Activated CD8-positive, alpha-beta memory T cell treated with anti-CD3 and anti-CD28 coated beads, Interleukin-2, amount 50 U/mL, for 48 hours (primary cell): ENCODE measurements at places on chromosomes 6 and 20.

DNA sequence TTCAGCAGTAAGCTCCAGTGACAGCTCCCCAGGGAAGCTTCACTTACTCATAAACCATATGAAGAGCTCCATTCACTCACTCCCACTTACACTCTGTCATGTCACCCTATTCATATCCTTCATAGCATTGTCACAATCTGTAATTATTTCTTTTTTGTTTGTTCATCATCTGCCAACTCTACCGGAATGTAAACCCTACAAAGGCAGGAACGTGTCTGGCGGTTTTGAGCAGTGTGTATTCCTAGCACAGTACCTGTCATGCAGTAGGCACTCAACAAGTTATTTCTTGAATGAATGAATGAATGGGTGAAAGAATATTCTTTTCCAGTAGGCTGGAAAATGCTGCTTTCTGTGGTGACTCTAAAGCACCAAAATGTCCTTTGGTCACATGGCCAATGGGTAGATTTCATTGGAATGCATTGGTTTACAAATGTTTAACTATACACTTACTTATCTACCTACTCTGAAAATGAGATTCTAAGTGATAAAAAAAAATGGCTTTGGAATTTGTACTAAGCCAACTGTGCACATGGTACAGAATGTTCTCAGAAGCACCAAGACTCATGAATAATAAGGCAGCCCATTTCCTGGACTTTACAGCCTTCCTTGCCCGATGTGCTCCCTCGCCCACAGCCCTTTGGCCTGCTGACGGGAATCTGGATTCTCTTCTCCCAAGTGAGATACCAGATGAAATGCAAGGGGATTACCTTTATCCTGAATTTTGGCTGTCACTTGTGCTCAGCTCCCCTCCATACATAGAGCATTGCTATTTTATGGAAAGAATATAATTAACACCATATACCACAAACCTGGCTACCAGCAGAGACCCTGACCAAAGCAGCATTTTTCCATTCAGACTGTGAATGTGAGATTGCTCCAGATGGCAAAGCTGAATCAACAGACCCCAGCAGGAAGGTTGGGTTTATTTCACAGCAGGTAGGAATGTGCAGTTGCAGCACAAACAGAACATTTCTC, 273.3 kb downstream of the ALDH8A1 start:
- DNase-seq, result no peak

GRCh38 chr20:50857348-50857747, 62.5 kb downstream of the BCAS4 start:
- no peak for DNase-seq

DNA sequence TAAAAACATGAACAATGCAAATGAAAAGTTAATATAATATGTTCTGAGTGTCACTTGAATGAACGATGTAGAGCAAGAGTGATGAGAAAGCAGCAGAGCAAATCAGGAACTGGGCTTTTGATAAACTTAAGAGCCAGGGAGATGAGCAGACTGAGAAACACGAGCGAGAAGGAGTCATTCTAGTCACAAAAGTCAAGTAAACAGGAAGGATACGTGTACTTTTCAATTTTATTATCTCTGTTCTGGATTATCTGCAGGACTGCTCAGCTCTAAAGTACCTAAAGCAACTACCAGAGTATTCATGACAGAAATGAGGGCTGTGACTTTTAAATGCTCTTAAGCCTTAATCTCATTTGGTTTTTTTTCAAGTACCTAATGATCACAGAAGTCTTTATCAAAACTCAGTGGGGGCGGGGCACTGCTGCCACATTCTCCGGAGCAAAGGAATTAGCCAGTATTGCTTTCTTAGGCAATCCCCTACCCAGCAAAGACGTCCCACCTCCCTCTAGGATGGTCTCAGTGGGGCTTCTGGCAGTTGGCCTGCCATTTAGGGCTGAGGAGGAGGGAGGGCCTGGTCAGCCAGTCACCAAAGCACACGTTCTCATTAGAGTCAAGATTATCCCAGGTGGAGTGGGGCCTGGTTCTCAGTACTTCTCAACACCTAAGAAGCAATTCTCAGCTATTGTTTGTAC, 8.6 kb downstream of the MAN1A1 start:
- no peak for DNase-seq

GRCh38 chr20:46990596-46991104, 96.0 kb downstream of the EYA2 start:
- no peak for DNase-seq

DNA sequence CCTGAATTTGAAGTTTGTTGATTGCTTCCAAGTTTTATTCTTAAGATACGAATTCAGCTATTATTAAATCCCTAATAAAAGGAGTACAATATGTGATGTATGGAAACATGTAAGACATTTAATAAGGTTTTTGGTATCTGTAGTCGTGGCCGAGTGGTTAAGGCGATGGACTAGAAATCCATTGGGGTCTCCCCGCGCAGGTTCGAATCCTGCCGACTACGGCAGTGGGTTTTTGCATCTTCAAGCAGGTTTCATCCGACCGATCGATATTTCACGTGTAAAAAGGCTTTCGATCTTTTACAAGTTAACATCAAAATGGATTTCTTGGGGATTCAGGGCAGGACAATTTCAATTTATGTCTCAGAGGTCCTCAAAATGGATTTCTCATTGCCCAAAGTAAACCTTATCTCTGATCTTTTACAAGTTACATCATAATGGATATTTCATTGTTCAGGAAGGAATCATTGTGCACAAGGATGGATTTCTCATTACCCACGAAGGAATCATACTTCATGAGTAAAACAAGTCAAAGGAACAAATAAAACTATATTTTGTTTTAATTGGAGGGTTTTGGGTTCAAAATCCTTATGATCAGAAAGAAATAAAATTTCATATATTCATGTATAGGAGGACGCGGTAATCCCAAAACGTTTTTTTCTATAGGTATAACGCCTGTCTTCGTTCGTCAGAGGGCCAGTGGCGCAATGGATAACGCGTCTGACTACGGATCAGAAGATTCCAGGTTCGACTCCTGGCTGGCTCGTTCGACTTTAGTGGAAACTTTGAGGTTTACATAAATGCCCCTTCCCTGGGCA, 37.3 kb upstream of the BTN3A2 start:
- peak; percentile 91 for DNase-seq

GRCh38 chr6:108502832-108503231, 57.9 kb upstream of the FOXO3 start:
- no peak for DNase-seq

- DNase-seq, result peak; percentile 85
These were observed 155.4 kb downstream of the NRN1 start for GRCh38 chr6:5851261-5851757.

- DNase-seq, result no peak
These were observed 320.9 kb upstream of the SASH1 start for GRCh38 chr6:148021699-148022098.

GRCh38 chr6:122809001-122809400, 19.9 kb downstream of the SMPDL3A start:
- DNase-seq, result no peak

DNA sequence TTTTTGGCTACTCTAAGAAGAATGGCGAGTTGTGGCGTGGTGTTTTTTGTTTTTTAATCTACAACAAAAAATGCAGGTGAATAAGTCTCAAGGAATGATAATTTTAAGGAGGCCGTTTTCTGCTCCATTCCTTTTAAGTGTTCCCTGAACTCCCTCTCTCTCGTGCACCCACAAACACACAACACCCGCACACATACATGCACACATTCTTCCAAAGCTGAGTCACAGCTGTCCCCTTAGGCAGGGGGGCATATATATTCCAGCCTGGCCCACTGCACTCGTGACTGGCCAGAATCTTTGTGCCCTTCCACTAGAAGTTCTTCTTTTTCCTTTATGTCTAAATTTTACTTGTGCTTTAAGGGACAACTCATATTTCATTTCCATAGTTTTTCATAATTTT, 405.7 kb downstream of the LMBRD1 start:
- DNase-seq, result no peak

GRCh38 chr20:878511-879307, 37.4 kb downstream of the ANGPT4 start:
- DNase-seq, result no peak

DNA sequence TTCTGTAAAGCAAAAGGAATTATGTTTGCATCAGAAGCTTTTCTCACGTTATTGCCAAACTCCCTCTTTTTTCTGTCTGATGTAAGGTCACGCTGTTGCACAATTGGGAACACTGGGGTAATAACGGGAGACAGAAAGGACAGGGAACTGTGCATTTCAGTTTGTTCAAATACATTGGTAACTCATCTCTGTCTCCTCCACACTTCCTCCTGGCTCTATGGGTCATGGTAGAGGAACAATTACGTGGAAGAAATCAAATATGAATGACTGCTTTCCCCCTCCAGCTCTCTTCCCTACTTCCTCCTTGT, 132.2 kb upstream of the TNFAIP3 start:
- no peak for DNase-seq

DNA sequence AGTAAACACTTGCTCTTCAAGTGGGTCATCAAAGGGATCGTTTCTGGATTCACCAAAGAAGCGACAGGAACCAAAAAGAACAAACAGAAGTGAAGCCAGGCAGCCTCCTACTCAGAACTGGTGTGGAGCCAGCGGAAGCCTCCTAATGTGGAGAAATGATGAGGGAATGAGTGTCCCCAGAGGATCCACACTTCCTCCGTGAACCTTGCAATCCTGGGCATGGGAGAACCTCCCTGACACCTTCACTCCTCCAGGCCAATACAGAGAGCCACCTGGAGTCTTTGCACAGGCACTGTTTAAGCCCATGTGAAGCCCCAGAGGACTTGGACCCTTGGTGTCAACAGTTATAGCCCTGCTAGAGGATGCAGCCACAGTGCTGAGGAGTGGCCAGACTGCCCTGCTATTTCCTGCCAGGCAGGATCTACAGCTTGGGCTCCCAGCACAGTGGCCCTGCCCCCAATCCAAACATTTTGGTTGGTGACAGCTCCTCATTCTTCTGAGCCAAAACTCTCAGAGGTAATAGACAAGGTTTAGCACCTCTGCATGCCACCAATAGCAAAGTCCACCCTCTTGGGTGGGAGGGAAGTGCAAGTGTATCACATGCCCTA, 23.2 kb upstream of the SERINC1 start:
- DNase-seq, result no peak

DNA sequence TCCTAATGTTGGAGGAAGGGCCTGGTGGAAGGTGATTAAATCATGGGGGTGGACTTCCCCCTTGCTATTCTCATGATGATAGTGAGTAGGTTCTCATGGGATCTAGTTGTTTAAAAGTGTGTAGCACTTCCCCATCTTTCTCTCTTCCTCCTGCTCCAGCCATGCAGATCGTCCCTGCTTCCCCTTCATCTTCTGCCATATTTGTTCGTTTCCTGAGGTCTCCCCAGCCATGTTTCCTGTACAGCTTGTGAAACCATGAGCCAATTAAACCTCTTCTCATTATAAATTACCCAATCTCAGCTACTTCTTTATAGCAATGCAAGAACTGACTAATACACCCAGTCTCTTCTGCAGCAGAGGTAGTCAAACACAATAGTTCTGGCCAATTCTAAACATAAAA, 5.4 kb downstream of the EPM2A start:
- no peak for DNase-seq

DNA sequence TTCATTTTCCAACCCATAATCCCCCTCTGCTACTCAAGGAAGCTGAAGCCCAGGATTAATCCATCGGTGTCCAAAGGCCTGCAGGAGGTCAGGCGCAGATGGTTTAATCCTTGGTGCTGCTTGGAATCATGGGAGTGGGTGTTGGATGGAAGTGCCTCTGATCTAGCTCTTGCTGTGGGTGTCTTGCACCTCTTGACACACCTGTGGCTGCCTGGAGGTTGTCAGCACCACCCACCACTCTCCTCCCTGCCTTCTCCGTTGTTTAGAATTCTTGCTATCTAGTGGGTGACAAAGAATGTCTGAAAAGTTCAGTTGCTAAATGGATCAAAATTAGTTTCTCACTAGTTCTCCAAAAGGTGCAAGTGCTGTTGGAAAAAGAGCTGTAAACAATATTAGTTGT, 1074.4 kb upstream of the FLRT3 start:
- no peak for DNase-seq

DNA sequence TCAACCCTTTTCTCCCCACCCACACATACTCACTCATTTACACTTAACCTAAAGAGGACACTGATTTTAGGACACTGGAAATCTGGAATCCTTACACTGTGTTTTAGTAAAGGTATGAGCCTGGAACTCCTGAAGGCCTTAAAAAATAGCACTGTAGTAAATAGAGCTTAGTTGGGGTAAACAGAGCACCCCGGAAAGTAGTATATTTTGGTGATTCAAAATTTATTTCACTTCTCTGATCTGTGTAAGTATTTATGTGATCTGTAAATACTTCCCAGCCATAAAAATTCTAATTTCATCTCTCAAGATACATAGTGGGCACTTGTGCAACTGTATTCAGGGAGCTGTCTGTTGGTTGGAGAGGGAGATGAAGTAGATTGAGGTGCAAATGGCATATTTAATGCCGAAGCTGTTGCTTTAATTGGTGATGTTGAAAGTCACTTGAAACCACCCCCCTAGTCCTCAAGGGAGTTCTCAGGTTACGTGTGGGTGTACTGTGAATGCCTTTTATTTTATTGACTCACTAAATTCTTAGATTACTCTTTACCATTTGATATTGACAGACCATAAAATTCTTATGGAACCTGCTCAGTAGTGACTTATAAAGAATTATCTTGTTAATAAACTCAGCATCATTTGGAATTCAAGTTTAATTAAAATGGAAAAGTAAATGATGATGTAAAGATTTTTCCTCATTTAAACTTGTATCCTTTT, 154.9 kb downstream of the SOX4 start:
- no peak for DNase-seq

DNA sequence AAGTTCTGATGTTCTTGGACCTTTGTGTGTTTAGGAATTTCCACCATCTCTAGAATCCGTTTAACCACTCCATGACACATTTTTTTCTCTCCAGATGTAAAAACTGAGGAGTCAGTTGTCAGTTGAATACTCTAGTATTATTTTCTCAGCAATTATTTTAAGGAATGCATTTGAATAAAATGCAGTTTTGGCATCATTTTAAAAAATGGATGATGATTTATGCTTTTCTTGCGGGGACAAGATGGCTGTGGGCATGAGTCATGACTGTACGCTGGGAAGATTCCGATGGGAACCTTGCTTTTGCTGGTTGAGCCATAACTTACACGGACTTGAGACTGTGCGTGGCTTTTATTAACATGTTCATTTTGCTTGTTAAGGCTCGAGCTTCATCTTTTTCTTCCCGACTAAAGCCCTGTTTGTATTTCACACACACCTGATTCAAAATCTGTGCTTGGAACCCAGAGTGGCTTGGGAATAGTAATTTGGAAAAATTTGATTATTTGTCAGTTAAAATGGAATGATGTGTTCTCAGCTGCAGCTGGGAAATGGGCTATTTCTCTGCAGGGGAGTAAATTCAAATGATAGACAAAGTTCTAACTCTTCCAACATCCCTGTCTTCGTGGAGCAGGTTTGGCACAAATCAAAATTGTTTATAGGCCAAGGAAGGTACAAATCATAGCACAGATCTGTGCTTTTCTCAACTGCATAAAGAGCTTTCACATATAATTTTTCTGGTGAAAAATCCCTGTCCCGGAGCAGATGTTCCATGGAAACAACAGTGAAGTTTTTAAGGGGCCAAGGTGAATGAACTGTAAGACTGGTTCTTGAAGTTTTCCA, 470.5 kb upstream of the JAG1 start:
- DNase-seq, result no peak

DNA sequence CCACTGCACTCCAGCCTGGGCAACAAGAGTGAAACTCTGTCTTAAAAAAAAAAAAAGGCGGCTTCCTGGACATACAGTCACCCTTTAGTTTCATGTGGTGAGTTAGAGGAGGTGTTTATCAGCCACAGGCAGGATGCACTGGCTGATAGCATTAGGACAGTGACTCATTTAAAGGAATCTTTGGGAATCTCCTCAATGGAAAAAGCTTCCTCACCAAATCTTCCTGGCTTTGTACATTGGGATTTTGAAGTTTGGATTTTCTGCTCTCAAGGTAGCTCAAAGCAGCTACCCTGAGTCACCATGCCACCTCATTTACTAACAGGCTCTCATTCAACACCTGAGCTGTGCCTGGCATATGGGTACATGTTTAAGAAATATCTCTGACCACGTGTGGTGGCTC, 20.2 kb downstream of the PRPH2 start:
- no peak for DNase-seq
